GM18507 (cell line): ENCODE measurements at places on chromosomes 1 and 21.

GRCh38 chr1:119808972-119809550 is 2.2 kb downstream of the REG4 start:
- DNase-seq, result peak; percentile 23

DNA sequence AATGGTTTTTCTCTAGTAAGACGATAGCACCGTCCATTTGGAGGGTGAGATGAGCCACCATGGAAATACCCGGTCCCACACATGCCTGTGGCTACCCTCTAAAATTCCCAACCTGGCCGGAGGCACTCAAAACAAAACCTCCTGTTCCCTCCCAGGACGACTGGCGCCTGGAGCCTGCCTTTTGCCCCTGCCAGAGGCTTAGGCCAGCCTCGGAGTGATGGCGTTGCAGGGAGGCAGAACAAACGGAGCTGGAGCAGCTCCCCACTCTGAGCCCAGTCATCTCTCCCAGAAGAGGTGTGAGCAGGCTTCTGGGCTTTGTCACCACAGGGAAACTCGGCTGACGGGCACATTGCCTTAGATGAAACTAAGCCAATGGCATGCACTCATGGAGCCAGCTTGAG is 213.7 kb upstream of the HOOK1 start:
- no peak for DNase-seq

- DNase-seq, result no peak
These were observed 30.8 kb upstream of the ACTA1 start for GRCh38 chr1:229464672-229465071.

DNA sequence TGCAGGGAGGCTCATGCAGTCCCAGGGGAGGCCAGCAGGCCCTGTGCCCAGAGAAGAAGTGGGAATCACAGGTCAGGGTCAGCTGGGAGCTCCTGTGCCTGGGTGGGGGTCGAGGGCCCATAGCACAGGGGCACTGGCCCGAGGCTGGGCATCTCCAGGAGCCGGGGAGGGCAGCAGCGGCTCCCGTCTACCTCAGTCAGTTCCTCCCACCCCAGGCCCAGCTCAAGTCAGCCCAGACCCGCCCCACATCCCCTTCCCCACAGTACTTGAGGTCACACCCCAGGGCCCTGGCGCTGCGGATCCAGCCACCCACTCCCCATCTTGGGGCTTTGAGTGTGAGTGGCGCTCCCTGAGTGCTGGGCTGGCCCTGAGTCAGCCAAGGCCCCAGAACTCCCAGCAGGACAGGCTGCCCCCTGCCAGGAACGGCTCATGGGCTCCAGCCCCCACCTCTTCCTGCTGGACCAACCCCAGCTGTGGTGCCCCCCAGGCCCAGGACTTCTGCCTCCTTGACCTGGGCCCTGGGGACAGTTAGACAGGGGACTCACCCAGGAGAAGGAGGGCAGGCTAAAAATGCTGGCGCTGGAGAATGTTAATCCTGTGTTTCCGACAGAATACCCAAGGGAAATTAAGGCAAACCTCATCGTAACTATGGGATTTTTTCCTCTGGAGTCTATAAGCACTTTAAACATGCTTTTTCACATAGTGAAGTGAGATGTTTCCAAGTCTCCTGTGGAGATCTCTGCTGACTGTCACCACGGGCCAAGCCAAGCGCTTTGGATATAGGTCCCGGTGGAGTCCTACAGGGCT is 68.8 kb upstream of the COL6A1 start:
- no peak for DNase-seq

DNA sequence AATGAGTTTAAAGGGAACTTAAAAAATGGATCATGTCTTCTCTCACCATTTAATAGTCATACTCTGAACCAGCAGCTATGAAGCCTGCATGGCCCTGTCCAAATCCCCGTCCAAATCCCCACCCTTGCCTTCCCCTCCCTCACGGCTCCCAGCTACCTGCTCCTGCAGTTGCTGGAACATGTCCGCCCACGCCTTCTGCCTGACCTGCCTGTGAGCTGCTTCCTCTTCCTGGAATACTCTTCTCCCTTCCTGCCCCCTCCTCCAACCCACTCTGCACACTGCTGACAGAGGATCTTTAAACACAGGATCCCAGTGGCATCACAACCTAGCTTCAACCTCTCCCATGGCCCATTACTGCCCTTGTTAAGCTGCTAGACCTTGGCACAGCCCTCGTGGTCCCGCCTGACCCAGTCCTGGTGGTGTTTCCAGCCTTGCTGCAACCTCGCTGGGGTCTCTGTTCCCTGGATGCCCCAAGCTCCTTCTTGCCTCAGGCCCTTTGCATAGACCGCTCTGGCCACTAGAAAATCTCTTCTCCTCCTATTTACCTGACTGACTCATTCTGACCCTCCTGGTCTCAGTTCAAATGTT is 118.3 kb downstream of the PTPRU start:
- DNase-seq, result no peak

DNA sequence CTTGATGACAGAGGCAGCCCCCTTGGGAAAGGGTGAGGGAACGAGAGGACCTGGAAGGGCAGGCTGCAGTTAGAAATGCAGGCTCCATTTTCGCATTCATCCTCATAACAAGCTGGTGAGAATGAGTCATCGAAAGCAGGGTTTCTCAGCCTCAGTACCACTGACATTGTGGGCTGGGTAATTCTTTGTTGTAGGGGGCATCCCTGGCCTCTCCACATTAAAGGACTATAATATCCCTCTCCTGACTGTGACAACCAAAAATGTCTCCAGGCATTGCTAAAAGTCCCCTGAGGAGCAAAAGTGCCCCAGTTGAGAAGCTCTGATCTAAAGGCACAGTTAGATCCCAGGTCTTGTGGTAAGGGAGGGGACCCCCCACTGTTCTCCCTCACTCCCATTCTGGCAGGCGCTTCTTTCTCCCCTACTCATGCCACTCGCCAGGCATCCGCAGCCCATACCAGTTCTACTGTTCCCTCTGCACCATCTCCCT is 20.4 kb downstream of the KCNN3 start:
- no peak for DNase-seq

DNA sequence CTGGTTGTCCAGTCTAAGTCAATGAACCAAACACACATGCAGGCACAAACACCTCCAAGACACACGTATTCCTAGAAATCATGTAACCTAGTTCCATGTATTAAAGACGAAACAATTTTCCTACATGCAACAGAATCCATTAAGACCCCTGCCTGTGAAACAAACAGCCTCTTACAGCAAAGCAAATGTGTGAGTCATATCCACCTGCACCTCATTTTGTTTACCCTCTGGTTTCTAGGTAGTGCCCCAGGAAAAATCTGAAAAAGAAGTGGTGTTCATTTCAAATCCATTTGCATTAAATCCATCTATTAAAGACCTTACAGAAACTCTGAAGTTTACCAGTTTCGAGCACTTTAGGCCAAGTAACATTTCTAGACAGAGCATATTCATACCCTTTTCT is 74.1 kb downstream of the VCAM1 start:
- no peak for DNase-seq

GRCh38 chr1:228289996-228290881 is 82.4 kb downstream of the OBSCN start:
- DNase-seq, result no peak

DNA sequence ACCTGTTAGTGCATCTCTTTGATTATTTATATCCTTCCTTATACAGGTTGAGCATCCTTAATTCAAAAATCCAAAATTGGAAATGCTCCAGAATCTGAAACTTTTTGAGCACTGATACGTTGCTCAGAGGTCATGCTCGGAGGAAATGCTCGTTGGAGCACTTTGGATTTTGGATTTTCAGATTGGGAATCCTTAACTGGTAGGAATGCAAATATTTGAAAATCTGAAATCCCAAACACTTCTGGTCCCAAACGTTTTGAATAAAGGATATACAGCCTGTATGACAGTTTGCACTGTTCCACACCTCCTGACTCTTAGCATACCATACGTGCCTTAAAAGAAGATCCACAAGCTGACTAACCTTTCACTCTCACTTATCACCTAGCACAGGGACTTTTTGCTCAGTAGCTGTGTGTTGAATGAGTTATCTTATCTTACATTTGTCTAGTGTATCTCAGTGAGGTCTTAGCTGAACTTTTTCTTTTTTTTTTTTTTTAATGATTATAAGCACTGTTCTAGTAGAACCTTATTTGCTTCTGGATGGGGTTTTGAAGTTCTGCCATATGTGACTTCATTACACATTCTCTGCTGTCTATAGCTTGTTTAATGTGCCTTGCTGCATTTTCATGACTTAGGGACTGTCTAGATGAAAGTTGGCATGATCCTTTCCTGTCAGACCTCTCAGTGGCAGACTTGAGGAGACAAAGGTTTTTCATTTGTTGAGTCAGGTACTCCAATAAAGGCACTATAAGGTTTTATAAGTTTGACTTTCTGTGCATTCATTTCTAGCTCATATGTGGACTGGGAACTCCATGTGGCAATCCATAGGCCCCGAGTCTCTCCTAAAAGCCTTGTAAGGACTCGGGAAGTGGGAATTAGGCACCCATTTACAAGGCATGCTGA is 21.6 kb downstream of the PTGFRN start:
- no peak for DNase-seq
